CD4-positive, alpha-beta memory T cell (primary cell): ENCODE measurements at places on chromosomes 2 and 18.

- H3K4me3 ChIP-seq, result no peak overlapping the region
- H3K4me1 ChIP-seq, result no peaks in the 10 kb centered on the region
- H3K27ac ChIP-seq, result no peak overlapping the region
- no peaks in the 10 kb centered on the region for H3K36me3 ChIP-seq
- no peak for DNase-seq
- H3K27me3 ChIP-seq, result no peaks in the 10 kb centered on the region
Observed at GRCh38 chr2:45224321-45224992, 215.2 kb upstream of the SIX2 start.

DNA sequence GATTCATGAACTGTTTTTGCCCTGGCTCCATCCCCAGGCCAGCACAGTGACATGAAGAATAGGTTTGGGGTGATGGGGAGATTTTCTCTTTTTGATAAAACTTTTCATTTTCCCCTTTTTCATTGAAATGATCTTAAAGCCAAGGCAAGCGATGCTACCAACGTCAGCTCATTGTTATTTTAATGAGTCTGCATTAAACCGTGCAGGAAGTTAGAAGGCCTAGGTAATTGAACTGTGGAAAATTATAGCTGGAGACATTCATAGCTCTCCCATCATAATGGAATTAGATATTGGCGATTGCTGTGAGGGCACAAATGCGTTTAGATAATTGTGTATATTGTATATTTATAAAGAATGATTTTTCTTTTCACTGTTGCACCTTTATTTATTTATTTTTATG is 33.2 kb downstream of the SMARCAL1 start:
- DNase-seq, result no peak
- no peak overlapping the region for H3K4me3 ChIP-seq
- no peaks in the 10 kb centered on the region for H3K4me1 ChIP-seq
- H3K36me3 ChIP-seq, result peaks cover 32% of the 10 kb centered on the region
- no peak overlapping the region for H3K27ac ChIP-seq

- peaks cover 40% of the 10 kb centered on the region for H3K27me3 ChIP-seq
- peaks cover 35% of the 10 kb centered on the region for H3K4me1 ChIP-seq
- no peak for DNase-seq
- no peak overlapping the region for H3K27ac ChIP-seq
- H3K36me3 ChIP-seq, result no peaks in the 10 kb centered on the region
- H3K4me3 ChIP-seq, result no peak overlapping the region
Observed at GRCh38 chr2:219059725-219060682, 717 bp downstream of the IHH start.

GRCh38 chr2:149729586-149729985 is 142.0 kb upstream of the MMADHC start:
- H3K4me3 ChIP-seq, result no peak overlapping the region
- no peak for DNase-seq
- H3K4me1 ChIP-seq, result no peaks in the 10 kb centered on the region

GRCh38 chr18:73724958-73725357 is 422.7 kb downstream of the FBXO15 start:
- H3K27ac ChIP-seq, result no peak overlapping the region
- no peaks in the 10 kb centered on the region for H3K4me1 ChIP-seq
- no peaks in the 10 kb centered on the region for H3K36me3 ChIP-seq
- no peak for DNase-seq

- H3K27ac ChIP-seq, result no peak overlapping the region
- no peaks in the 10 kb centered on the region for H3K4me1 ChIP-seq
- H3K4me3 ChIP-seq, result no peak overlapping the region
- H3K27me3 ChIP-seq, result no peaks in the 10 kb centered on the region
Observed at GRCh38 chr2:53087262-53087873, 680.2 kb upstream of the CHAC2 start.

GRCh38 chr2:45180033-45180746 is 170.9 kb upstream of the SIX2 start:
- H3K27me3 ChIP-seq, result no peaks in the 10 kb centered on the region
- H3K4me3 ChIP-seq, result no peak overlapping the region
- no peaks in the 10 kb centered on the region for H3K36me3 ChIP-seq
- no peak for DNase-seq

GRCh38 chr18:71252351-71252865 is 963.6 kb downstream of the SOCS6 start:
- no peak overlapping the region for H3K4me3 ChIP-seq
- no peaks in the 10 kb centered on the region for H3K27me3 ChIP-seq
- H3K27ac ChIP-seq, result no peak overlapping the region
- H3K4me1 ChIP-seq, result no peaks in the 10 kb centered on the region
- DNase-seq, result no peak

DNA sequence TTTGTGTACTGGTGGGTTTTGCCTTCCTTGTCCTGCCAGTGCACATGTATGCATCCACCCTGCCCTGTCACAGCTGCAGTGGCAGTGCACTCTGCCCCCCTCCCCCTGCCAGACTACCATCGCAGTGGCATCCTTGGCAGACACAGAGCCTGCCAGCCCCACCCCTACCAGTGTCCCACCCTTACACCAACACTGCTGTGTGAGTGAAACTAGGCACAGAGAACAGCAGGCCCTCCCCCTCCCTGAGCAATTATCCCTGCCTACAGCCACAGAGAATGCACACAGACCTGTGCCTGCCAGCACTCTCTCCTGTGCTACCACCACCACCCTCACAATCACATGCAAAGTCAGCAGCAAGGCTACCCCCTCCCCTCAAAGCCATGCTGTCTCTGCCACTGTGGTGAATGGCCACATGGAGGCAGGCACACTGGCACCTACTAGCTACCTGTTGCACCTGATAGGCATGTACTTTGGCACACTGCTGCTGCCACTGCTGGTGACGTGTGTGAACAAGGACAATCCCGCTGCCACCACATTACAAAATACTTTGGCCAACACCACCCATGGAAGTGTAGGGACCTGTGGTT is 239.8 kb downstream of the CALCRL start:
- H3K4me3 ChIP-seq, result no peak overlapping the region
- H3K36me3 ChIP-seq, result no peaks in the 10 kb centered on the region
- H3K4me1 ChIP-seq, result no peaks in the 10 kb centered on the region
- H3K27me3 ChIP-seq, result no peaks in the 10 kb centered on the region

DNA sequence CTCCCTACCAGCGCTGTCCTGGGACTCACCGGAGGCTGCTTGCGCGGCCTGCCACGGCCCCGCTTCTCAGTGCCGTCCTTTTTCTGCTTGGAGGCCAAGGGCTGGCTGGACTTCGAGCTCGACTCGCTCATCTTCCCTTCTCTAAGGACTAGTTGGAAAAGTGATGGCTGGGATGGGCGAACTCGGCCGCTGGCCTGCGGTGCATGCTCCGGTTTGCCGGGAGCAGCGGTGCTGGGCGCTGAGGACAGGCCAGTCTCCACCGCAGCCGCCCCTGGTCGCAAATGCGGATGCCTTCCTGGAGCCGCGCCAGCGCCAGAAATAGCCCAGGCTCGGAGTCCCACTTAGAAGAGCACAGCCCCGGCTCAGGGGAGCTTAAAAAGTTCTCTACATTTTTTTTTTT is 3.1 kb downstream of the C2orf81 start:
- peaks cover 25% of the 10 kb centered on the region for H3K4me1 ChIP-seq
- no peaks in the 10 kb centered on the region for H3K36me3 ChIP-seq
- H3K27me3 ChIP-seq, result no peaks in the 10 kb centered on the region
- DNase-seq, result no peak
- no peak overlapping the region for H3K4me3 ChIP-seq
